ENCODE measurements at places on chromosomes 12 and 14.

GRCh38 chr14:55399852-55400251 lies 11.8 kb downstream of the ATG14 start:
- no peak for DNase-seq

DNA sequence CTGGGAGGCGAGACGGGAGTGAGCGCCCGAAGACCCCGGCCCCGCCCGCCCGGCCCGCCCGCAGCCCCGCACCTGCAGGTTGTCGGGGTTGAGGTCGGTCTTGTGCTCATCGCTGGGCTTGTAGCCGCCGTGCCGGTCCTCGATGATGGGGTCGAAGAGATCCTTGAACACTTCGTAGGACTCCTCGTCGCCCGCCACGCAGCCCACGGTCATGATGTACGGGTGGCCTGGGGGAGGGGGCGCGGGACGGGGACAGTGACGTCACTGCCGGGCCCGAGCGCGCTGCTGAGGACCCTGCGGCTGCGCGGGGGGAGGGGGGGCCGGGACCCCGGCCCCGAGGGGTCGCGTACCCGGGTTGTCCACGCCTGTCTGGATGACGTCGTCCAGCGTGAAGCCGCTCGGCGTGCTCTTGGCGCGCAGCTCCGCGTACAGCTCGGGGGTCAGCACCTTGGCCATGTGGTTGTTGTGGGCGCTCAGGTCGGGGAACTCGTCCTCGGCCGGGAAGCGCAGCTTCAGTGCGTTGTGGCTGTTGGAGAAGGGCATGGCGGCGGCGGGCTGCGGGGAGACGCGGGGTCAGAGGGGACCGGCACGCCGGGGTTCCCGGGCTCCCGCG lies 573 bp downstream of the CKB start:
- no peak for DNase-seq

- no peak for DNase-seq
These were observed 43.2 kb downstream of the PLEKHG7 start for GRCh38 chr12:92745856-92746550.

DNA sequence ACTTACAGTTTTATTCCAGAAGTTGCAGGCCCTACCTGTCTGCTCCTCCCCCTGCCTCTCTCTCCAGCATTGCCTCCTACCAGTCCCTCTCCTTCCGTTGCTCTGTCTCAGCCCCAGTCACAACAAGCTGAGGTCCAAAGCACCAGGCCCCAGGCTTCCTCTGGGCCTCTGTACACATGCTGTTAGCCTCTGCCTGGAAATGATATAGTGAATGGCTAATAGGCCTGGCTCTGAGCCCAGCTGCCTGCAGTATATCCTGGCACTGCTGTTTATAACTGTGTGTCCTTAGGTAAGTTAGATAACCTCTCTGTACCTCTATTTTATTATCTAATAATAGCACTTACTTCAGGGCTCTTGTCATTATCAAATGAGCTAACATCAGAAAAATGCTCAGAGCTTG lies 114.9 kb upstream of the PWP1 start:
- DNase-seq: no peak

DNA sequence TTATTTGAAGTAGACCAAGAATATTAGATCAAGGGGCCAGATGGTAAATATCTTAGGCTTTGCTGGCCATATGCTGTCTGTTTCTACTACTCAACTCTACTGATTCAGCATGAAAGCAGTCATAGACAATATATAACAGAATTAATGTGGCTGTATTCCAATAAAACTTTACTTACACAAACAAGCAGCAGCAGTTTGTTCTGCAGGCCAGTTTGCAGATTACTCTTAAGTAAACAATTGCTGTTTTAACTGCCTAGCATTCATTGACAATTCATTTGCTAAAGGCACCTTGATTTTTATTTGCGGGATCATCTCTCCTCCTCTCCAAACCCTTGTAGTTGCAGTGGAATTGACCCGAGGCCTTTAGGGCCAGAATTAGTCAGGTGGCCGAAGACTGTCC lies 94.1 kb upstream of the GARIN6 start:
- no peak for DNase-seq

- no peak for DNase-seq
These were observed at the start of gene RHOJ for GRCh38 chr14:63204407-63205043. Gene RHOJ, plus strand, starts transcription at chr14:63204443. Its CDS starts 427 bp downstream, at chr14:63204870.

DNA sequence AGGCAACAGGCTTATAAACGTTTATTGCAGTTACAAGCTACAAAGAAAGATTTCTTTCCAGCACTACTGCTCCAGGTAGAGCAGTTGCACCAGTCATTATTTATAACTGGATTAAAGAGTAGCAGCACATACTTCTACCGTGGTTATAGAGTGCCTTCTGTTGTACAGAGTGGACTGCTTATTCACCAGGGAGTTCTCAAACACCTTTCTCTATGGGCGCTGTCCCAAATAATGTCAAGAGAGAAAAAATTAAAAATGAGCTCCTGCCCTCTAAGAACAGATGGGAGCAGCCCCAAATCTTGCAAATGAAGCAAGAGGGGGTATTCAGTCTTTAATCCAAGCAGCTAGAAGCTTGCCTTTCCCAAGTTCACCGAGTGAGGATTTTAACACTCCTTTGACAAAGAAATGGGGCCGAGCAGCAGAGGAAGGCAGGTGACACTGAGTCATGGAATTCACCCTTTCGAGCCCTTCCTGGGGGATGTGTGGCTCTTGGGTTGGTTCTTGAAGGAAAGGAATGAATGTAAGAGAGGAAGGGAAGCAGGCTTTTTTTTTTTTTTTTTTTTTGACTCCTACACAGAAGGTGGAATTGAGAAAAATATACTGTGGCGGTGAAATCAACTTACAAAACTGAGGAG lies 181.2 kb downstream of the PRKCH start:
- DNase-seq: no peak

GRCh38 chr14:76713121-76713520 lies 48.1 kb upstream of the VASH1 start:
- DNase-seq: no peak

- no peak for DNase-seq
These were observed 247.2 kb downstream of the ALX1 start for GRCh38 chr12:85527192-85527591.

DNA sequence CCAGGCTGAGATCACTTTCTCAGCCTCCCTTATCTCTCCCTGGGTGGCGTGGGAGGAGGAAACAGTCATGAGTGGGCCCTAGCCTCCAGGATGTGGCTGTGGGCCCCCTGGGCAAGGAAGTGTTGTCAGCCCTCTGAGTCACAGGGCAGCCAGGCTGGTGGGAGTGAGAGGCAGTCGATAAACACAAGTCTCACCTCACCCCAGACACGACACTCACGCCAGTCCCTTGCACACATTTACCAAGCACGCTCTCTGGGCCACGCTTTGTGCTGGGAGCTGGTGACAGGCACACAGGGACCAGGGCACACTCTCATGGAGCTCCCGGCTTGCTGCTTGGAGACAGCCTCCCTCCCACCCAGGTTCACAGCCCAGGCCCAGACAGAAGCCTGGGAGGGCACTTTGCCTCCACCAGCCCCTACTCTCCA lies 1.9 kb upstream of the KRT79 start:
- no peak for DNase-seq

DNA sequence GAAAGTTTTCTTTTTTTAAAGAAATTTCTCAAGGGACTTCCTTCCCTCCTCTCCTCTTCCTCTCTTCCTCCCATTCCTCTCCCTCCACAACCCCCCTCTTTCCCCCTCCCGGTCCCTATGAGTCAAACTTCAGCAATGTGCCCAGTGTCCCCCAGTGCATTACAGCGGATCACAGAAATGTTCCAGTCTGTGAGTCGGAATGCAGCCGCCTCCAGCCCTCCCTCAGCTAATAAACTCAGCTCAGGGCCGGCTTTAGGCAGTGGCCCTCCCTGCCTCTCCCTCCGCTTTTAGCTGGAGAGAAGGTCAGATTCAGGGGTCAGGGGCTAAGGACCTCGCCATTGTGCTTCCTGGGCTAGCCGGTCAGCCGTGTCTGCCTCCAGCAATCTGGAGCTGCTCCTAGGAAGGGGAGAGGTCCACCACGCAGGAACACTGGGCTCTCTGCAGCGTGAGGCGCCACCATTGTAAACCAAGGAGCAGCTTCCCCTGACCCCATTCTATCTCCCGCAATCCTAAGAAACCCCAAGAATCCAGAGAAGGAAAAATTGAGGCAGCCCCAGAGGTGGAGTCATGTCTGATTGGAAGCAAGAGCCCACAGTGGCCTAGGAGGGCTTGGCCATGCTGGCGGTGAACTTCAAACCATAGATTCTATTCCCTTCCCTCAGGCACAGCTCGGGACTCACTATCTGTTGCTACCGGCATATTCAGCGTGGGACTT lies 1.1 kb upstream of the HDAC7 start:
- no peak for DNase-seq

- DNase-seq: no peak
These were observed 88.1 kb downstream of the PIWIL1 start for GRCh38 chr12:130425698-130426245.

- DNase-seq: no peak
These were observed 25.3 kb downstream of the HRK start for GRCh38 chr12:116855744-116856470.

DNA sequence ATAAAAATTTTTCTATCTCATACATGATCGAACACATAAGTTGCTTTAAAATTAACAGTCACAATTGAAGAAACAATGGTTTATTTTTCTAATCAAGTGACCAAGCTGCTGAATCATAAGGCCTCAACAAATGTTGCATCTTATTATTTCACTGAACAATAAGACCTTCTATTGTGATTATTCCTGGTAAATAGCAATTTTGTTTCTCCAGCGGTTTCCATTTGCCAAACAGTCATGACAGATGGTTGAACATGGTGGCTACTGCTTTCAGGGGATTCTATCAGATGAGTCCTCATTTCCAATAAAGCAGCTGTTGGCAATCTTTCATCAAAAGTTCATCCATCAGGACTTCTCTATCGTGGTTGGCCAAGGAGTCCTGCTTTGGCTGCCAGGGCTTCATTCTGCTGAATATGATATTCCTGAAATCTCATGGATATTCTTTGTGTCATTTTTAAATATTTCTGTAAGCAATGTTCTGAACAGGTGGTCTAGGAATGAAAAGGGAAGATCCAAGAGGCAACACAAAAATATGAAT lies 13.0 kb downstream of the TOMM20L start:
- no peak for DNase-seq

DNA sequence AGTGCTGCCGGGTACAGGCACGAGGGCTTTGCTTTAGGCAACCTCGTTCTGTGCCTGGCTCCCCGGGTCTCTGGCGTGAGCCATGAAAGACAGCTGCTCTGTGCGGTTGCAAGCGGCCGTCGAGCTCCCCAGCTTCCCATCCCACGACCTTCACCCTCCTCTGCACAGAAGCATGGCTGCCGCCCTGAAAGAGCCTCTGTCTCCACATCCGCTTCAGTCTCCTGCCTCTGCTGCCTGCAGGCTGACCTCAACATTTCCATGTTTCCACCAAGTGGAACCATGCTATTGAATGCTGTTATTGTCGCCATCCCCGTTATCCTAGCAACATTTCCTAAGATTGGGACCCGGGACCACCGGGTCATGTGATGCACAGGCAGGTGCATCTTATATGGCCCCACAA lies 57.1 kb downstream of the KDM2B start:
- DNase-seq: no peak

DNA sequence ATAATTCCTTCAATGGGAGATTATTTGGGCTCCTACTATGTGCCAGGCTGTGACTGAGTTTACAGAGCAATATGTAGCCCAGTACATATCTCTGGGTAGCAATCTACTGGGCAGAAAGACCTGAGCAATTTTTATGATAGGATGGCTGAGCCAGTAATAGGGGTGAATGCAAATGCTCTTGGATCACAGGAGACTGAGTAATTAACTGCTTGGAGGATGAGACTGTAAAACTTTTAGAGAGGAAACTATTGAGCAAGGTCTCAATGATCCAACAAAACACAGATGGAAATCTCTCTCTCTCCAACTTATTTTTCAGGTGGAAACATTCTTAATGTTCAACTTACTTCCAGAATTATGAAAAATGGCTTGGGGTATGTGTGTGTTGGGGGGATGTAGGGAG lies 402.2 kb downstream of the AEBP2 start:
- no peak for DNase-seq

DNA sequence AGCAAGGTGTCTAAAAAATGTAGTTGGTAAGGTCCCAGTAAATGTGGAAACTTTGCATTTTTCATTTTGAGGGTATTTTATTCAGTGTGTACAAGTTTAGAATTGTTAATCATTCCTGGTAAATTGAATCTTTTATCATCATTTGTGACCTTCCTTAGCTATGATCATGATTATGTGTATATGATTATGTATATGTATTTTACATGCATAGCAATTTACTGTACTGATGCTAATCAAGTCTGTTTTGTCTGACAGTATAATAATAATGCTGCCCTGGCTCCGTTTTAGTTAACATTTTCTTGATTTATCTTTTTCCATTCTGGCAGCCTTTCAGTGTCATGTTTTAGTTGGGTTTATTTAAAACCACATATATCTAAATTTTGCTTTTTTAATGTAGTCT lies 9.4 kb downstream of the WASHC4 start:
- no peak for DNase-seq

DNA sequence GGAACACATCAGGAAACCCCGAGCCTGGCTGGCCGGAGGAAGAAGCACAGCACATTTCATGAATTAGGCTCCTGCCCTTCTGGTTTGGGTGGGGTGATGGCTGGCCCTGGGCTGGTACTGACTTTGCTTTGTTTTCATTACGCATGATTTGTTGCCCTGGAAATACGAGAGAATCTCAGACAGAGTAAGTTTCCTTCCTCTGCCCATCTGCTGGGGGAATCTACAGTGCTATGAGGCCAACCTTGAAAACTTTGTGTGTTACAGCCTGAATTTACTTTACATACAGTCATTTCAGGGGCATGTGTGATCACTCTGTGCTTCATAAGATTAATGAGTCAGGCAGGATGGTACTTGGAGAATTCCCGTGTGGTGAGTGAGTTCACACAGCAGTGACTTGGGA lies 20.5 kb upstream of the SLC5A8 start:
- DNase-seq: no peak

- no peak for DNase-seq
These were observed 268.9 kb downstream of the SUDS3 start for GRCh38 chr12:118645219-118645618.

GRCh38 chr12:43063650-43064049 lies 474.1 kb upstream of the PRICKLE1 start:
- no peak for DNase-seq

DNA sequence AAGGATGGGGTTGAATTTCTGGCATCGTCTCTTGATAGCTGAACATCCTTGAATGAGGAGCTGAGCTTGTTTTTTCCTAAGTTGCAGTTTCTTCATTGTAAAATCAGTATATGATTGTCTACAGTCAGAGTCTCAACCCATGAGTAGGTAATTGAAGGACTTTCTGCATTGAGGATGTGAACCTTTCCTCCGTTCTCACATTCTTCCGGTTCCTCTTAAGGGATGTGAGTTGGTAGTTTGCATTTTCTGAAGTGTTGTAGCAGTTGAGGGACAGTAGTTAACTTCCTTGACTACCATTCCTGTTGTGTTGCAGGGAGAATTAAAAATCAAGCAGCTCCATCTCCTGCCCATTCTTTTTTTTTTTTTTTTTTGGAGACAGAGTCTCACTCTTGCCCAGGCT lies 19.1 kb downstream of the TPCN1 start:
- no peak for DNase-seq

- no peak for DNase-seq
These were observed 147.5 kb upstream of the AVPR1A start for GRCh38 chr12:63298386-63298930.
